ENCODE measurements at places on chromosomes 7 and 10.

- no peak for DNase-seq
Measured at GRCh38 chr10:1329622-1330021, 273.4 kb downstream of the WDR37 start.

- no peak for DNase-seq
Measured at GRCh38 chr7:515628-516027, 4.0 kb downstream of the PDGFA start.

DNA sequence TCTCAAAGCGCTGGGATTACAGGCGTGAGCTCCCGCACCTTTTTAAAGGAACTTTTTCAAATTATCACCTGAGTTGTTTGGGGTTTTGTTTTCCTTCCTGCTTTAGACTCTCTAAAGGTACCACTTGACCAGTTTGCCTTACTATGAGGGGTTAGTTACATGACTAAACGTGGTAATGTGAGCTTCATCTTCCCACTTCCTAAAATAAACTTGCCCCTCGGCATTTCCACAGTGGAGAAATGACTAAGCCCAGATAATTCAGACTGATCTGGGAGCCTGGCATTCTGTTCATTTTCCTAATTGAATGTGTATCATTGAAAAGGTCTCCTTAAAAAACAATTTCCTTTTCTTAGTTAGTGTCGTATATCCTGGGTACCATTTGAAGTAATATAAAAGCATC lies 163.4 kb downstream of the PLXDC2 start:
- DNase-seq = no peak

DNA sequence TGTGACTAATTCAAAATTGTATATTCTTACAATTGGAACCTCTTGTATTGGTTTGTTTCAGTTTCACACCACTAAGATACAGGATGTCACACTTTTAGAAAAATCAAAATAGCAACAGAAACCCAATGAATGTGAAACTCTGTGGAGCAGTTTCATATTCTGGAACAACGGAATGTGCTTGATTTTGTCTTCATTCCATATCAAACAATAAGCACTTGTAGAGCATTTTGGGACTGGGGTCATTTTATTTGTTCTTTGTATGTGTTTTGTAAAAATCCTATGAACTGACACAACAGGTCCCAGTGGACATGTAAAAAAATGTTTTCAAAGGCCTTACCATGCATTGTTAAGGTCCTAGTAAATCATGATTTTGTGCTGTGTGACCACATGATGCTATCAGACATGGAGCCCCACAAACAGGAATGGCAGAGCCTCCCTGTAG lies 123.1 kb downstream of the DKK1 start:
- no peak for DNase-seq

DNA sequence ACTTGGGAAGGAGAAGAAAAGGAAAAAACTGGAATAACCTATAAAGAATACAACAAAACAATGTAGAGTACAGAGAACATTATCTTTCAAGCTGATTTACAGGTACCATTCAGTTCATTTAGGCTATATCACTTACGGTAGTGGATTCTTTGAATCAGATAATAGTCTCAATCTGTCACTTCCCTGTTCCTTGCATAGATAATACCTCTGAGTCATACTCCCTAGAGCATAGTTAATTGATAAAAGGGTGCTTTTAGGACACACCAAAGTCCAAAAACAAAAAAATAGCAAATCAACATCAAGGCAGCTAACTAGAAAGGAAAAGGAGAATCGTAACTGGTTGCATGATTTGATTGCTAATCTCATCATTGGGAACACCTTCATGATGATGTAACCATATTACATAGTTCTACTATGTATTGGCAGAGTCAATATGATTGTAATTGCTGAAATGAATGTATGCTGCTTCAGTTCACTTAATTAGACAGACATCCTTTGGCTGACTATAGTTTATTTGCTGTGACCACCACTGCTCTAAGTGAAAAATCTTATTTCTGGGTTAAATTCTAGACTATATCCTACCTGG lies 844.4 kb downstream of the GATA3 start:
- DNase-seq = no peak

- no peak for DNase-seq
Measured at GRCh38 chr7:35630024-35630972, 64.6 kb downstream of the HERPUD2 start.

DNA sequence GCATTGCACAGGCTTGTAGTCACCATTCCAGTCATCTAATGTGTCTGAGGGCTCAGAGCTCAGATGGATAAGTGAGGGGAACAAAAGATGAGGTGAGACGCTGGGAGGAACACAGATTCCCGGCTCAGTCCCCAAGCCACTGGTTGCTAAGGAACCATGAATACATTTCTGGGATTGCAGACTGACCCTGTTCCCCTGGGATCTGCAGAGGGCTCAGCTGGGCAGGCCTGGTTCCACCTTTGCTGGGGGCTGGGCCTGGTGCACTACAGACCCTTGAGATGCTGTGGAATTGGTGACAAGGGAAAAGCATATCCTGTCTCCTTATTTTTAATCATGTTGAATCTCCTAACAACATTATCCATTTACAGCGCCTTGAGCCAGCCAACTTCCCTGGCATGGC lies 19.2 kb downstream of the ELFN1 start:
- peak; percentile 22 for DNase-seq

DNA sequence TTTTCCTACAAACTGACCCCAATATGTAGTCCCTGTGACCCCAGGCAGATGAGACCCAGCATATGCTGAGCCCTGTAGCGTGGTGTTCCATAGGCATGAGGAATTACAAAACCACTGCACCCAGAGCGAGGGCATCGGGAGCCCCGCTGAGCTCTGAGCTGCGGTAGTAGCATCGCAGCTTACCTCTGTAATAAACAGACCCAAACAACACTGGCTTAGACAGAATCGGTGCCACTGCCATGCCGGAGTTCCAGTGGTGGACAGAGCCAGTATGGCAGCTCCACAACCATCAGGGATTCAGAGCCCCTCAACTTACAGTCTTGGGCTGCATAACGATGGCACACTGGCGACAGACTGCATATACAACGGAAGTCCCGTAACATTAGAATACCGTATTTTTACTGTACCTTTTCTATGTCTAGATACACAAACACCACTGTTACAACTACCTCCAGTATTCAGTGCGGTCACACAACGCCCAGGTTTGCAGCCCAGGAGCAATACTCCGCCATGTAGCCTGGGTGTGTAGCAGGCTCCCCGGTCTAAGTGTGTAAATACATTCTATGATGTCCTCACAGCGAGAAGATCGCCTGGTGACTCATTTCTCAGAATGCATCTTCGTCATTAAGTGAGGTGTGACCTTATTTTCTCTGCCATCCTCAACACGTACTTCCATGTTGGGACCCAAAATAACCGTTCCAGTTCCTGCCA lies 68.8 kb downstream of the PROSER2 start:
- no peak for DNase-seq

GRCh38 chr7:19408706-19409220 lies 263.5 kb upstream of the FERD3L start:
- DNase-seq = no peak

- DNase-seq = no peak
Measured at GRCh38 chr10:132102717-132103110, 37.0 kb downstream of the JAKMIP3 start.

GRCh38 chr10:90732581-90732980 lies 125.3 kb downstream of the HTR7 start:
- no peak for DNase-seq

DNA sequence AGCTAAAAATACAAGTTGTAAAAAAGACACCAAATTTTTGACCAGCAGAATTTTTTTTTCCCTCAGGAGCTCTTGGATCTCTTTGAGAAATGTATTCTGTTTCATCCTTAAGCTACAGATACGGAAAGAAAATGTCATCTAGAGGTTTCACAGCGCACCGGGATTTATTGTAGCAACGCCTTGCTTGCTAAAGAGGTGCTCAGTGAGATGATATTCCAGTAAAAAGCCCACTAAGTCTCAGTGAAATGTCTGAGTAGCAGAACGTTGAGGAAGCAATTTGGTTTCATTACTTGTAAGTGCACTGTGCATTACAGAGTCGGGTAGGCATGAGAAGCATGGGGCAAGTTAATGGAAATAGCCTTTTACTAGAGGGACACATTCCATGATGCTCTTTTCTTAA lies 62.5 kb downstream of the GLRX3 start:
- DNase-seq = no peak

DNA sequence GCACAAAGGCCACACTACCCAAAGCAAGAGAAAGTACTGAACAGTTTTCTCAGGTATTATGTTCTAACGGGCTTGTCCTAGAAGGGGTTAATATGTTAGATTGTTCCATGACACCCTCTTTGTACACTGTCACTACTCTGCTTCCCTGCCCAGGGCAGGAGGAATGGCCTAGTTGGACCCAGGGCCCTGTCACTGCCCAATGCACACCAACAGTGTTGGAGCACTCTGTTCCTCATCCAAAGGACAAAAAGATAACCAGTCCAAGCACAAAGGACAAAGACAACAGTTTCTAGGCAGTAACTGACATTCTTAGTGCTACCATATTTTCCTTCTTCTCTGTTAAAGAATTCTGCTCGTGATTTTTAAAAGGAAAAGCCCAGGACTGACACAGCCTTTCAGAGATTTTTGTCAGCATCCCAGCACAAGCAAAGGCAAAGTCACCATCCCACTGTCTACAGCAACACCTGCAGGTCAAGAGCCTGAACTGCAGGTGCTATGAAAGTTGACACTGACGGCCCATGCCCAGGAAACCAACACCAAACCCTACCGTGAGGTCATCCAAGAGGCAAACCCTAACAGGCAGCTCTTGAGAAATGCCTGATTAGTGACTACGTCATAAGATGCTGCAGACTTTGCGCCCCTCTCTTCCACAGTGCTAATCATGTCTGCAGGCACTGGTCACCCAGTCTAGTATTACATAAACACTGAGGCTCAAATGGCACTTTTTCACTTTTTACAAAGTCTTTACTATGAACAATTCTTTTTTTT lies 13.2 kb downstream of the NUDCD3 start:
- DNase-seq = peak; percentile 62

DNA sequence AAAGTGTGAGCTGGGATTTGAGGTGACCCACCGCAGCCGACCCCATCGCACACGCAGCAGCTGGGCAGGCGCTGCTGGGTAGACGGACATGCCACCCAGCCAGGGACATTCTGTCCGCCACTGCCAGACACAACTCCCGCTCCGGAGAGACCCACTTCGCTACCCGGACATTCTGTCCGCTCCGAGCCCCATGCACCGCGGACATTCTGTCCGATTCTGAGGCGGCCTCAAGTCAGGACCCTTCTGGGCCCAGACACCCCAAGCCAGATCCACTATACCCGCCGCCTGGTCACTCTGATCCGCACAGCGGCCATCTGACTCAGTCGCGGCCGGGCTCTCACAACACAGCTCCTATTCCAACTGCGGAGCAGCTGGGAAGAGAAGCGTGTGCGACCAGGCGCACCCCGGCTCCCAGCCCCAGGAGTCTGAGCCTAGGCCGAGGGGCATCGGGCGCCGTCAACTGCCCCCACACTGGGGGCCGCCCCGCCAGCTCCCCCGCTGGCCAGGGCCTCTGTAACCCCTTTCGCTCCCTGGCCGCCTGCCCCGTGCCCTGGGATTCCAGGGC lies 763 bp downstream of the PITX3 start:
- no peak for DNase-seq

- no peak for DNase-seq
Measured at GRCh38 chr7:15176089-15176488, 273.5 kb upstream of the DGKB start.

- DNase-seq = no peak
Measured at GRCh38 chr7:143288836-143289235, 685 bp downstream of the CASP2 start.
